ENCODE measurements at places on chromosomes 5 and 9.

- no peak for DNase-seq
Measured at GRCh38 chr9:129108083-129108804, 2.3 kb downstream of the CRAT start.

GRCh38 chr5:53712327-53712726 lies 151.9 kb downstream of the NDUFS4 start:
- peak; percentile 81 for DNase-seq

DNA sequence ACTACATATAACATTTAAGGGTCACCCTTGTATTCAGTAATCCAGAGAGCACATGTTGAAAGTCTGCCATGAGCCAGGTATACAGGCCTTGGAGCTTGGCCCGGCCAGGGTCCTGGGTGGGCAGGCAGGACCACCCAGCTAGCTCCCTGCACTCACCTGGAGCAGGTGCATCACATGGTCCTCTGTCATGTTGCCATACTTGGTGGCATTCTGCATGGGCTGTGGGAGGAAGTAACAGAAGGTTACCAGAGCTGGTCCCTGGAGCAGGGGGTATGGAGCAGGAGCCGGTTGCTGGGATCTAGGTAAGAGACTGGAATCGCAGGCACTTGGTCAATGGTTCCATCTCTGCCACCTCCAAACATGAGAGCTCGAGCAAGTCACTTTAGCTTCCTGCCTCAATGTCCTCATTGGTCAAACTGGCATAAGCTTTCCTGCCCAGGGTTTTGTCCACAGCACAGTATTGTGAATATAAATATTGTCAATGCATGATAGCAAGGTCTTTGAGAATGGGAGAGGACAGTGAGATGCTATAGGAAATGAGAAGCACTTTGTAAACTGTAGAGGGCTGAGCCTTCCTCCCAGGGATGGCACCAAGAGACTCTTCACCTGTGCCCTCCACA lies 6.5 kb downstream of the CD74 start:
- DNase-seq: no peak

GRCh38 chr9:90906316-90907055 lies 104.9 kb downstream of the SYK start:
- no peak for DNase-seq

GRCh38 chr9:20568400-20568799 lies 53.9 kb downstream of the MLLT3 start:
- no peak for DNase-seq

DNA sequence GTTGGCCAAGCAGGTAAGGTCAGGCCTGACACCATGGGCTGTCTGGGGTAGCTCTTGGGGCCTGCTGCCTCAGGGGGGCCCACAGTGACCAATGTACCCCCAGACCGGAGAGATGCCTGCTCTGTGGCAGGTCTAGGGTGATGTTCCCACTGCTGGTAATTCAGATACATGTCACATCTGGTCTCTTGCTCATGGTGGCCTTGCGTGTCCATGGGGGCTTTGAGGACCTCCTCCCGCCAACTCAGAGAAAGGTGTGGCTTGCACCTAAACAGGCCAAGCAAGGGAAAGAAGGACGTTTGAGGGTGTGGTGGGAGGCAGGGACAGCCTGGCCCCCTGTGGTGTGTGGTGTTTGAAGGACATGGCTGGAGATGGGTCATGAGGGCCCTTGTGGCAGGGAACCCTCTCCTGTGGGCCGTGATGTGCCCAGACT lies 75.2 kb downstream of the PHF2 start:
- no peak for DNase-seq

GRCh38 chr5:158422653-158423515 lies 563.9 kb upstream of the CLINT1 start:
- no peak for DNase-seq

GRCh38 chr5:173240091-173241050 lies 5.4 kb upstream of the NKX2-5 start:
- peak; percentile 9 for DNase-seq

GRCh38 chr9:135792268-135793128 lies 90.5 kb downstream of the KCNT1 start:
- DNase-seq: no peak

GRCh38 chr9:32339424-32339823 lies 45.0 kb upstream of the ACO1 start:
- no peak for DNase-seq

All from mammary epithelial cell (primary cell).